ENCODE measurements at places on chromosomes 1 and 21.

- DNase-seq = no peak
Observed at GRCh38 chr1:236258114-236258622, 23.6 kb downstream of the ERO1B start.

DNA sequence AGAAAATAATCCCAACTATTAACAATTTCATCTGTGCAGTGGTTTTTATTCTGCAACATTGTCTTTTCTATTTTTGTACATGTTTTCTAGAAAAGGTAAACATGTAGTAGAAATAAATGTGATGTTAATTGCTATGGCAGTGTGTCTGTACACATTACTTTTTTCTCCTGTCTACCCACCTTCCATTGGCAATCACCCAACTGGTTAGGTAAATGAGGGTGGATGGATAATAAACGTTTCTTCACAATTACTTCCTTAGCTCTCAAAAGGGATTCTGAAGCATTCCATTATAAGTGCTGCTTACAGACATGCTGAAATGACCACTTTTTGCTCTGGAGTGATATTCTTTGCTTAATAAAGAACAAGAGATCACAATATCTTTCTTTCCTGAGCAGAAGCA lies 61.4 kb downstream of the MAGI3 start:
- DNase-seq = no peak

DNA sequence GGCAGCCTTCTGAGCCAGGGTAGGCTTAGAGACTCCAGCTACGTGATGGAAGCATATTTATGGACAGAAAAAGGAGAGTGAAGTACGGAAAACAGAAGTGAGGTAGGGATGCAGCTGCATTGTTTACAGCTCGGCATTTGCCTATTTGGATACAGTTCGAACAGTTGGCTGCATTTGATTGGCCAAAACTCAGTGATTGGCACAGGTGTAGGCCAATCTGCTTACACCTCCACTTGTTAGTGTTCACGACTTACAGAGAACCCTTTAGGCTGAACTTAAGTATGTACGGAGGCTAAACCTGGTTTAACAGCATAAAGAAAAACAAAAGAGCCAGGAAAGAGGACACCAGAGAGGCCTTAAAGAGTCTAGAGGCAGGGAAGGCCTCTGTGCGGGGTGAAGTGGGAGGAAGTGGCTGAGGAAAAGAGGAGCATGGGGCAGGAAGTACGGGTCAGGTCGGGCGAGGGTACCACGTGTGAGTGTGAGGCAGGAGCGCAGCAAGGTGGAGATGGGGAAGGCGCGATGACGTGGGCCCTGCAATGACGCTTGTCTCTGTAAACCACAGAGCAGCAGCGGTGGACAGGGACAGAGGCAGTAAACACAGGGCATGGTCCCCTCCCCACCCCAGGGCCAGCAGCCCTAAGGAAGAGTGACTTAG lies 32.0 kb downstream of the RSPH1 start:
- peak; percentile 27 for DNase-seq

GRCh38 chr1:246518456-246519205 lies 11.6 kb upstream of the SMYD3 start:
- no peak for DNase-seq

GRCh38 chr1:36697836-36698605 lies 215.3 kb upstream of the CSF3R start:
- DNase-seq = no peak

- DNase-seq = no peak
Observed at GRCh38 chr1:63662056-63662836, 69.0 kb downstream of the PGM1 start.

DNA sequence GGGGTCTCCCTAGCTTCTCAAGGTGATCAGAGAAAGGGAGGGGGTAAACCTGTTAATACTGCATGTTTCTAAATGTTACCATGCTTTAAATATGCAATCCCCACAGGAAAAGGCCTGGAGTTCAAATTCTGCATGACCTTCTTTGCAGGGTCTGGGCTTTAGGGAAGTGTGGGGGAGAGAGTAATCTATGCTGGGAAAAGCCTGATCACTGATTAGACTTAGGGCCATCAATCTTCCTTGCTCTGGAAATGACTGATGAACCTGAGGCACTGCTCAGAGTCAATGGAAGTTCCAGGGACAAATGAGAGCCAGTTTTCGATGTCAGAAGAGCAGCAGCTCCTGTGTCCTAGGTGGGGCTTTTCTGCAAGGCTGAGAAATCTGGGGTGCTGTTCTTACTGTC lies 3.2 kb upstream of the SPRR1A start:
- no peak for DNase-seq

- DNase-seq = no peak
Observed at GRCh38 chr21:14744368-14744767, 198.3 kb upstream of the SAMSN1 start.

GRCh38 chr1:149848340-149849110 lies 50.8 kb upstream of the BOLA1 start:
- DNase-seq = no peak

DNA sequence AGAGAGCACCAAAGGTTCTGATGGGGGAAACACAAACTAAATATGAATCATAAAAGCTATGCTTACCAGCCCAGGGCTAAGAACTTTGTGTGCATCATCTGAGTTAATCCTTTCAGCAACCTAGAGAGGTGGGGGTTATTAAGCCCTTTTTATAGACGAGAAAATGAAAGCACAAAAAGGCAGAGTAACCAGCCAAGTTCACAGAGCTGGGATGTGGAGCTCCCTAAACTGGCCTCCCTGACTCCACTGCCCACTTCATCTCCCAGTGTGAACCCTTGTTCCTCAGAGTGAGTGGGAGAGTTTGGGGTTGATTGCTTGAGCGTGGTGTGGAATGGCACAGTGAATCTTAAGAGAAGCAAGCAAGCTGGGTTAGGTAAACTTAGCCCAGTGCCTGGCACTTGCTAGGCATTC lies 10.8 kb upstream of the BCAR3 start:
- no peak for DNase-seq

GRCh38 chr1:165910764-165911421 lies 83.5 kb downstream of the UCK2 start:
- no peak for DNase-seq

GRCh38 chr1:236639686-236640085 lies 35.4 kb upstream of the HEATR1 start:
- DNase-seq = no peak

GRCh38 chr21:38982096-38982495 lies 176.4 kb downstream of the ETS2 start:
- DNase-seq = no peak

- no peak for DNase-seq
Observed at GRCh38 chr1:119139857-119140176, 636 bp downstream of the WARS2 start.

DNA sequence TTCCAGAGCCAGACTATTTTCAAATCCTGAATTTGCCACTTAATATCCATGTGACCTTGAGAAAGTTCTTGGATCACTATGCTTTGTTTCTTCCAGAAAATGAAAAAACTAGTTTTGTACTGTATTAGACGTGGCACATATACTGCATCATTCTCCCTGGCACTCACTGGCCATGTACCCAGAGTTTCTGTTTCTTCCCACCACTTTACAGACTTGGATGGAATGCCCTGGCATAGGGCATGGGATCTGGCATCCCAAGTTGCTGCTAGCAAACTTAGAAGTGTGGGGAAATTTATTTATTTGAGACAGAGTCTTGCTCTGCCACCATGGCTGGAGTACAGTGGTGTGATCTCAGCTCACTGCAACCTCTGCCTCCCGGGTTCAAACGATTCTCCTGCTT lies 10.0 kb downstream of the KLF18 start:
- no peak for DNase-seq

DNA sequence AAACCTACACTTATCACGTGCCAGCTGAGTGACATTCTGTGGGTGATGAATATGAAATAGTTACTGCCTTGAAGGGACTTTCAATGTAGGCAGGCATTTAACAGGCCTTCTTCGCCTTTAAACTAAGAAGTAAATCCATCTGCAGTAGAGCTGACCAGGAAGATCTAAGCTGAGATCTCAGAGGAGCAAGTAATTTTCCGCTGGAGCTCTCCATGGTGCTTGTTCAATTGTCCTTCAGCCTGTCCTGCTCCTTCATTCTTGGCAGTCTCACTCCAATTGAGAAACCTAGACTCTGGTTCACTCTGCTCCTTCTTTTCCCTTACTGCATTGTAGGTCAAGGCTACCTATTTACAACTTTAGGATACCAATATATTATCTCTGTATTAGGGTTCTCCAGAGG lies 183.5 kb downstream of the HMCN1 start:
- no peak for DNase-seq

GRCh38 chr1:238439511-238439910 lies 548.8 kb upstream of the ZP4 start:
- no peak for DNase-seq

- DNase-seq = no peak
Observed at GRCh38 chr1:178997428-178997827, 28.3 kb upstream of the FAM20B start.

GRCh38 chr1:156838972-156839371 lies 19.9 kb downstream of the INSRR start:
- no peak for DNase-seq

DNA sequence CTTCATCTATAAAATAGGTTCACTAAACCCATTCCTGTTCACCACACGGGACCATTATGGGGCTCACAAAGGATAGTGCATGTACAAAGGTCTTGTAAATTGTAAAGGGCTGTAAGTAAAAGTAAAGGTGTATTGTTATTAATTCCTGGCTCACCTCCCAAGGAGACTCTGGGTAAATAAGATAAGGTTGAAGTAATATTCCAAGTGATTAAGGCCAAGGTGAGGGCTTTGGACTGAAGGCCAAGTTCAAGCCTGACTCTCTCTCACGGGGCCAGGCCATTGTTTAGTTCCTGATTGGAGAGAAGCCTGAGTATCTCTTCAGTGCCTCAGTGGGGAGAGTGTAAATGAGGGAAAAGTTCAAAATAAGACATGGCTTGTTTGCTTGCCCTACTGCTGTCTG lies 19.5 kb upstream of the ZFYVE9 start:
- DNase-seq = no peak

GRCh38 chr1:32889731-32890278 lies 3.5 kb downstream of the HPCA start:
- DNase-seq = no peak

Data from activated CD8-positive, alpha-beta memory T cell treated with anti-CD3 and anti-CD28 coated beads for 1 hour (primary cell).